ENCODE measurements at places on chromosomes 7 and 10.
A peak's percentile ranks its signal among the peaks of the same experiment; 100 is the strongest.

- no peak for DNase-seq
These were observed 198.3 kb downstream of the GRID1 start for GRCh38 chr10:86168256-86168655.

DNA sequence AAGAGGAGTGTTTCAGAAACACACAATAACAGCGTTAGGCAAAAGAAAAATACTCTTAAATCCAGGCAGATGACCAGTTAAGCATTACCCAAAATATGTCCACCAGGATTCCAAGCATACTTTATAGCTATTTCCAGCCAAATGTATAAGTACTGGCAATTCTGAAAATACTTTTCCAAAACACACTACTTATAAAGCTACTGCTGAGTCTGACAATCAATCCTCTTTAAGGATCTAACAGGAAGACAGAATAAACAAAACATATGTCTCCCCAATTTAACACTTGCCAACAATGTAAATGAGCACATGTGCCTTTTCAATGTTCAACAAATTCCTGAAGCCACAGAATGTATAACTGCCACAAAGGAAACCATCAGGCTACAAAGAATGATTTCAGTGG lies 370.9 kb downstream of the SORCS1 start:
- no peak for DNase-seq

DNA sequence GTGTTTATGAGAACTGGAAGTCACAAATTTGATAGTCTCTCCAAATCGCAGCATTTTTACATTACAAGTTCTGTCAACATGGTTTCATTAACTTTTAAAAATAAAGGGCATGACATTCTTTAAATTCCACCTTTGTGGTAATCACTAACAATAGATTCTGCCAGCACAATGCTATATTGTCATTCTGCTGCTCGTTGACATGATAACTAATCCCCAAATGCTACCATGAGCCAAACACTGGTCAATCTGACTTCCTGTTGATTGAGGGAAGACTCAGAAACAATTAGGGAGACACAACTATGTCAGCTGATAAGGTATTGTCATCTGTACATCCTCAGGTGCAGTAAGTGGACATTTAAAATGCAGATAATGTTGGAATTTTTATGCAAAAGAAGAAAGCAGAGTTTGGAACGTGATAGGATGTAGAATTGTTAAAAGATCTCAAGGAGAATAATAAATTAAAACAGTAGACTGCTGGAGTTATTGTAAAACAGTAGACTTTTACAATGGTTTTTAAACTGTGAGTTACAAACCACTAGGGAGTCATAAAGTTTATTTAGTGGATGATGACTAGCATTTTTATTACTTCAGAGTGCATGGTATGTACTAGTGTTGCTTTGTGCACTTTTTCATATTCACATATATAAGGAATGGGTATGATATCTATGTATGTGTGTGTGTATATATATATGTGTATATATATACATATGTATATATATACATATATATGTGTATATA lies 126.4 kb upstream of the DKK1 start:
- no peak for DNase-seq

DNA sequence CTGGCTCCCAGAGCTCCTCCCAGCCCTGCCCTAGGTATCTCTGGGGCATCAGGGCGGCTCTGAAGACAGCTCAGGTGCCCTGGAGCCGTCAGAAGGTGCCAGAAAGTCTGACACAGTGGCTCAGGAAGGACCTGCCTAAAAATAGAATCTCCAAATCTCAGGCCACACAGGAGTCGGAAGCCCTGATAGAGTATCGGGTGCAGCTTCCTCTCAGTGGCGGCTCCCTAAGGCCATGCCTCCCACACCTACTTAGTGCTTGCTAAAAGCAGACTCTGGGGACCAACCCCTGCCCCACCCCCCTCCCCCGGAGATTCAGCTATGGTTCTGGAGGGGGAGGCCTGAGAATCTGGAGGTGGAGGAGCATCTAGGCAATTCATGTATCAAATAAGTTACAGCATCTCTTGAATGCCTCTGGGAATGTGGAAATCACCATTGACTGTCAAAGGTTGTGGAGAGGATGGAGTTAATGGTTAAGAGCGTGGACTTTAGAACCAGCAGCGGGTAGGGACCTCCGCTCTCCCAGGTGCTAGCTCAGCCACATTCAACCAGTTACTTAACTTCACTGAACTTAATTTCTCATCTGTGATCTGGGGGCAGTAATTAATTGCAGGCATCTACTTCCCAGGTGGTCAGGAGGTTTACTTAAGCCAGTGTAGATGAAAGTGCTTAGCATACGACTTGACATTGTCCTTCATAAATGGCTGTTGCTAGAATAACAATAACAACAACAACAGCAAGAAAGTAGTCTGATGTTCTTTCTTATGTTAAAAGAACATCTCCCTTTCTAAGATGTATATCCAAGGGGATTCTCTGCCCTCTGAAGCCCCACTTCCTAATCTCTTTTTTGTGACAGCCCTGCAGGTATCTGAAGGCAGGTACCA lies 38.6 kb upstream of the MXI1 start:
- no peak for DNase-seq

DNA sequence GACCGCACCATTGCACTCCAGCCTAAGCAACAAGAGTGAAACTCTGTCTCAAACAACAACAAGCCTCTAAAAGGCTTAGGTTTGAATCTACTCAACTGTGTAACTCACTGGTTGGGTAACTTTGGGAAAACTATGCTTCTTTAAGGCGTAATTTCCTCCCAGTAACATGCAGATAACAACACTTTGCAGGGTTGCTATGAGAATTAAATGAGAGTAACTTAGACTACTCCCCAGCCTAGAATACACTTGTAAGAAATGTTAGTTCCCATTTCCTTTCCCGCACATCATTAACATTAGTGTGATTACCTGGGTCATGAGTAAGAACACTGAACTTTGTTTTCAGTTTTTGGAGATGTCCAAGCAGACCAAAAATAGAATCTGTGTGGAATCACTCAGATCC lies 5.4 kb upstream of the MYPN start:
- DNase-seq: no peak

- peak; percentile 3 for DNase-seq
These were observed 607.2 kb upstream of the MGMT start for GRCh38 chr10:128859738-128860386.

DNA sequence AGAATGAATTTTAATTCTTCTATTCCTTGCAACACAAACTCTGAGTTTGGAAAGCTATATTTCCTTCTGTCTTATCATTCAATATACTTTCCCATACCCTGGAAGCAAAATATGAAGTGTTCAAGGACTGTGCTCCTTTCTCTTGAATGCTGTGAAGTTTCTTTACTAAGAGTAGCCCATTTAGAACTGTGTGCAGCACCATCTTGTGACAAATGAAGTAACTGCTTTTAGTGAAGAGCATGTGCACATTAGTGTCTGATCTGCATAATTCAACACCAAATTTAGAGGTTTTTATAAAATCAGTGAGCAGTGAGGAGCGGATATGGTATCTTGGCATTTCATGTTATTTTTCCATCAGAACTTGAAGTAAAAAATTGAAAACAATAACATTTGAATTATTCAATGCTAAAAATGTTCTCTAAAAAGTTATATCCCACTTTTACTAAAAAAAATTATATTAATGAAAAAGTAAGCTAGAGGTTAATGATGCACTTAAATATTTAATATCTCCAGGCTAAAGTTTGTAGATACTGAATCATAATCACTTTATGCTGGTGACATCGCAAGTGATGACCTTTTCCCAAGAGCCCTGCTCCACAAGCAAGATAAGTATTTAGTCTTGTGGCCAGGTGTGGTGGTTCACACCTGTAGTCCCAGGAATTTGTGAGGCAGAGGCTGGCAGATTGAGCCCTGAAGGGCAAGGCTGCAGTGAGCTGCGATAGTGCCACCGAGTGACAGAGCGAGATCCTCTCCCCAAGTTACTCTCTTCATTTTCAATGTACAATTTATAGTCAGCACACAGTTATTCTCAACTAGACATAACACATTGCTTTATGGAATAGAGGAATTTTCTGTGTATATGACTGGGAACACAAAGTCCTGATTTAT lies 108.8 kb upstream of the PCLO start:
- no peak for DNase-seq

- DNase-seq: no peak
These were observed 507.2 kb upstream of the IGFBP3 start for GRCh38 chr7:46428295-46428694.

DNA sequence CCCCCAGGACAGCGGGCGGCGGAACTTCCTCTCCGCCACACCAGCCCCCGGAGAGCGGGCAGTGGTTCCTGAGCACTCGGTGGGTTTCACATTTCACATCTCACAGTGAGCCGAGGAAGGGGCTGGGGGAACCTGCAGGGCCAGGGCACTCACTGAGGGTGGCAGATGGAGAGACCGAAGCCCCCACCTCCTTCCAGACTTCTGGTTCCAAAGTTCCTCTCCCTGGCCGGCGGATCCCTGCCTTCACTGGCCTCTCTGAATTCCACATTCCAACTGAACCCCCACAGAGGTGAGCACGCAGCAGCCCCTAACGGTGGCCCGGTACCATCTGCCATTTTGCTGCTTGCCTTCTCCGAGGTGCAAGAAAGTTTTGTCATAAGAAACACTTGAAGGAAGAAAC lies 461.0 kb downstream of the PTPRN2 start:
- DNase-seq: no peak

DNA sequence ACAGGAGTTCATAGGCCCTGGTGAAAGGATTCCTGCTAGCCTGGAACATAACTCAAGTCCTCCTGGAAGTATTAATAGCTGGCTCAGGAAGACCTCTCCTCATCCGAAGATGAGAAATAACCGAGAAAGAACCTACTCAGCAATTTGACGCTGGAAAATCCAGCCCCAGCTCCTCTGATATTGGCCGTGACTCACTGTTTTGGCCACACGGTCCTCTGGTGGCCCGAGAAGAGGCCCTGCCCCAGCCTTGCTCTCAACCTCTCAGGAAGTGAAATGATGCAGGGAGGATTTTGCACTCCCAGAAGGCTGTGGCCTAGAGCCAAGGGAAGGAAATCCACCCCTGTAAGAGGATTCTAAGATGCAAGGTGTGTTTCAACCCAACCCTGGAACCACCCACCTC lies 121.6 kb downstream of the MTPAP start:
- no peak for DNase-seq

DNA sequence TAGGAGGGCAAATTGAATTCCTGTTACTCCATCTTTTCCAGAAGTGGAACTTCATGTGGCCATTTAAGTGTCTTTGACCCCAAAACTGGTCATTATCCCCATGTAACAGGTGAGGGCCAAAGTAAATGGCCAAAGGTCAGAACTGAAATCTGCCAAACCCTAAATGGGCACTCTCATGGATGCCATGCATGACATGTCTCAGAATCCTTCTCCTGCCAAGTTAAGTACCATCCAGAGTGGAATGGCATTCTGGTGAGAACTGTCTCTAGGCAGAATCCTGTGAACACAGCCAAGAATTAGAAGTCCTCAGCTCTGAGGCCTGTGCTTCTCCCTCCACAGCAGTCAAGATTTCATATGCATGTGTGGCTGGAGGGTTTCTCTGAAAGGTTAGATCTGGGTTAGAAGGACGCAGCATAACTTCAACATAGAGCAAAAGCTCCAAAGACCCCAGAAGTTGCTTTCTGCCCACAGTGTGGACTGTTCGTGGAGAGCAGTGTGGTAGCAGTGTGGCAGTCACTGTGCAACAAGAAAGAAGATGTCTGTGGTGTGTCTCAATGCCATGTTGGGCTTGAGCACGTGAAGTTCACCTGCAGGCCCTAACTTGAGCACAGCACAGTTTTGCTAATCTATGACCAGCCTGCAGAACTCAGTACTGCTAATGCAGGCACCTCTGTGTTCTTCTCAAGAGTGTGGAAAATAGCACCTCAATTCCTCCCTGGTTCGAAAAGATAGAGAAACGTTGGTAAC lies 121.3 kb downstream of the ADCY1 start:
- no peak for DNase-seq

- no peak for DNase-seq
These were observed 46.1 kb downstream of the PPIF start for GRCh38 chr10:79393221-79393923.

DNA sequence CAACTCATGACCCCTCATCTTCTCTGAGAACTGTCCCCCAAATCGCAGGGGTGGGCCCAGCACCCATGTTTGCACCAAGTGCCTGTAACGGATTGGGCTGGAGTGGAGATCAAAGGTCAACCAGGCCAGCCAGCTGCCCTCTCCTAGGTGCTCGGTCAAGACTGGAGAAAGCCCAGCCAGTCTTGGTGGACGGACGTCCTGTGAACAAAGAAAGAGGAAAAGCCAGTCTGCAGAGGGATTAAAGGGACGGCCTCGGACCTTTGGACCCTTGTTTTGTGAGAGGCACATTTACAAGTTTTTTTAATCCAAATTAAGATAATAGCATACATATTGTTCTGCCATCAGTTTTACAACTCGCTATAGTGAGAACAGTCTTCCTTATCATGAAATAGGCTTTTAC lies 31.7 kb upstream of the GALNTL5 start:
- DNase-seq: no peak

GRCh38 chr10:16811765-16812164 lies 5.5 kb downstream of the RSU1 start:
- DNase-seq: no peak

DNA sequence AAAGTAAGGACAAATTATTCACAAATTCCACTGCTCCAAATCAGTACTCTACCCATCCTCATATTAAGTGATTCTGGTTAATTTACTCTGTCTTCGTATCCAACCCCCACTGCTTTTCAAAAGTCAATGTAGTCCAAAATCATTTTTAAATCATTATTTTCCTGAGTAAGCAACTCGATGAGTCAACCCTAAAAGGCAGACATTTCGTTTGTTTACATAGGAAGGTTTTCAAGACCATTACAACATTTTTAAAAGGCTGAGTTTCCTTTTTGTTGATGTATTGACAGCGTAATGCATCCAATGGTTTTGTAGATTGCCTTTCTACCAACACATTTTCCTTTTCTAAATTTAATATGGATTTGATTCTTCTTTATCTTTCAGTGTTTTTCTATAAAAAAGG lies 523.0 kb upstream of the ANKRD30A start:
- no peak for DNase-seq

DNA sequence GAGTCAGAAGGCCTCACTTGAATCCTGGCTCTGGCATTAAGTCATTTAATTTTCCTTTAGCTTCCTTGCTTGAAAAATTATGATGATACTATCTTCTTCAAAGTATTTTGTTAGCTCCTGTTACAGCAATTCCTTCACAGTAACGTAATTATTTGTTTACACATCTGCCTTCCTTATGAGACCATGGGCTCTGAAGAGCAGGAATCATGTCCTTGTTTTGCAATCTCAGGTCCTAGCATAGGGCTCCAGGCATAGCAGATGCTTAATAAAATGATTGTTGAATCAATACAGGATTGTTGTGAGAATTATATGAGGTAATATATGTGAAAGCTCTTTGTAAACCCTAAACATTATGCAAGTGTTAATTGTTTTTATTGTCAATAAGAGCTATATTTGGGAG lies 25.5 kb downstream of the KLHDC10 start:
- DNase-seq: no peak

All from CD4-positive, alpha-beta T cell treated with Interleukin-12 subunit alpha and Interleukin-12 subunit beta, for 1 hour (primary cell).